ENCODE measurements at places on chromosomes 2 and 18.

DNA sequence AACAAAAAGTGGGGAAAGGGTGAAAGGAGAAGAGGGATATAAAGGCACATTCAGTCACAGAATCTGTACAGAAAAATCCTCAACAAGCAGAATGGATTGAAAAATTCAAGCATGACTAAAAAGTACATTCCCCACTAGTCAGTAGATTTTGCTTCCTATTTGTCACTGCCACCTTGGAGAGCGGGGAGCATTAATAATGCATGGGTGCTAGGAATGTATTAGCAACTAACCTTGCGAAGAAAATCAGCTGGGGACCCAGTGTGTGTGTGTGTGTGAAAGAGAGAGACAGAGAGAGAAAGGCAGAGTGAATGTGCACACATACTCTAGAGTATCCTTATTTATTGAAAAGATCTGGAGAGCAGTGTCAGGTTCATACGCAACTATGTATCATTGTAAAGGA is 968.7 kb upstream of the ZEB2 start:
- DNase-seq = no peak

DNA sequence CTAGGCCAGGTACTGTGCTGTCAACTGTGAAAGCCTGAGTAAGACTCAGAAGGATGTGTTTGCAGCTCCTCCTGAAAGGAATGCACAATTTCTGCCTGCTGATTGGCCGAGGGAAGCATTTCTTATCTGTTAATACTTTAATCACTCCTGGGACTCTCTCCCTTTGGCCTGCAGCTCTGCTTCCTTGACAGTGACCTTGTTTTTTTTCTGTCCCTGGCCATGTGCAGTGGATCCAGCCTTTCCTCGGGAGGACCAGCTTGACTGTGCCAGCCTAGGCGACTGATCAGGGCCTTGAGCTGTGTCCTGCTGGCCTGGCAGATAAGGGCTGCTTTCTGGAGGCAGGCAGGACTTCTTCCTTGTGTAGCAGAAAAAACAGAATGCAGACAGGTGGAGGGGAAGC is 10.0 kb downstream of the RNF144A start:
- no peak for DNase-seq

DNA sequence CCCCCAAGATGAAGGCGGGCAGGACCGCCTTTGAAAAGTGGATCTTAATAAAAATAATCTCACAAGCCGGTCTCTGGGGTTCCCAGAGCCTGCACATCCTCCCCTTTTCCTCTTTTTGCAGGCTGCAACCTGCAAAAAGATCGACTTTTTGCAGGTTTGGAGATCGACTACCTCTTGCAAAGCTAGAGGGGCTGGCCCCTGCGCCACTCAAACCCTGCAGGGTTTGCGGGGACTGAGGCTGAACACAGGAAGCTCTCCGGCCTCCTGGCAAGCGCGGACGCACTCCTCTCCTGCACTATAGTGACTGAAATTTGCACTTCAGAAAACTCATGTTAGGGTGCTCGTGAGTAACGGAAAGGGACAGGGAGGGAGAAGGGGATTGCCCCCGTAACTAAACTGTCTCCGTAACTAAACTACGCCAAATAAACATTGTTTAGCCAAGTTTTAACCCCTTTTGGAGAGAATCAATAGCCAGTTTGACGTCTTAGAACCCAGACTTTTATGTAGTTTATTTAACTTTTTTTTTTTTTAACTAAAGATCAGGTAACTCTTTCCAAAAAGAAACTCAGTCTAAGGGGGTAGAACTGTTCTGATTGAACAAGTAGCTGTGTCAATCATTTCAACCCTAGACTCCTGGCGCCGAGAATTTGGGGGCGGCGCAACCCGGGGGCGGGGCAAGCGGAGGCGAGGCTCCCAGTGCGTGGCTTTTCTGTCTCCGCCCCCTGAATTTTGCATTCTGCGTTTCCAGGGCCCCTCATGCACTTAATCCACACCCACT is 2.5 kb downstream of the IGFBP5 start:
- peak; percentile 84 for DNase-seq

- no peak for DNase-seq
These were observed 31.4 kb downstream of the KCNJ13 start for GRCh38 chr2:232744963-232745362.

- DNase-seq = no peak
These were observed 39.8 kb upstream of the TNFRSF11A start for GRCh38 chr18:62285281-62285680.

GRCh38 chr2:171173087-171173486 is 12.4 kb upstream of the TLK1 start:
- DNase-seq = peak; percentile 57

GRCh38 chr2:64698668-64699444 is 45.1 kb upstream of the SERTAD2 start:
- no peak for DNase-seq

DNA sequence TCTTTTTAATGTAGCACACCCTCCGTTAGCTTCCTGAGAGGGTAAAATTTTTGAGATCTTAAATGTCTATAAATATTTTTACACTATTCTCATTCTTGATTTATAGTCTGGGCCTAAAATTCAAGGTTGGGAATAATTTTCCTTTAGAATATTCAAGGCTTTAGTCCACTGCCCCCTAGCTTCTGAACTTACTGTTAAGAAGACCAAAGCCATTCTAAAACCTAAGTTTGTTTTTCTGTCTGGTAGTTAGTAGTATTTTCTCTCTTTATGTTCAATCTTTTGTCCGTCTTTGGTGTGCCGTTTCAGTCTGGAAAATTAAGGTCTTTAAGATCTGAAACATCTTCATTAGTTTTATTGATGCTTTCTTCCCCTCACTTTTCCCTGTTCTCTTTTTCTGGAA is 14.5 kb downstream of the OSBPL6 start:
- DNase-seq = no peak

- no peak for DNase-seq
These were observed 2.8 kb downstream of the PHLPP1 start for GRCh38 chr18:62717925-62718800.

DNA sequence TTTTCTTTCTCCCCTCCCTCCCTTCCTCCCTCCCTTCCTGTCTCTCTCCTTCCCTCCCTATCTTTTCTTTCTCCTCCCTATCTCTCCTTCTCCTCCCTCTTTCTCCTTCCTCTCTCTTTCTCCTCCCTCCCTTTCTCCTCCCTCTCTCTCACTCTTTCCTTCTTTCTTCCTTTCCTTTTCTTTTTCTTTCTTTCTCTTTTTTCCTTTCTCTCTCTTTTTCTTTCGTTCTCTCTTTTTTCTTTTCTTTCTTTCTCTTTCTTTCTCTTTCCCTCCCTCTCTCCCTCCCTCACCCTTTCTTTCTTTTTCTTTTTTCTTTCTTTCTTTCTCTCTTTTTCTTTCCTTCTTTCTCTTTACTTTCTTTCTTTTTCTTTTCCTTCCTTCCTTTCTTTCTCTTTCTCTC is 169.7 kb upstream of the LINC00305 start:
- no peak for DNase-seq

DNA sequence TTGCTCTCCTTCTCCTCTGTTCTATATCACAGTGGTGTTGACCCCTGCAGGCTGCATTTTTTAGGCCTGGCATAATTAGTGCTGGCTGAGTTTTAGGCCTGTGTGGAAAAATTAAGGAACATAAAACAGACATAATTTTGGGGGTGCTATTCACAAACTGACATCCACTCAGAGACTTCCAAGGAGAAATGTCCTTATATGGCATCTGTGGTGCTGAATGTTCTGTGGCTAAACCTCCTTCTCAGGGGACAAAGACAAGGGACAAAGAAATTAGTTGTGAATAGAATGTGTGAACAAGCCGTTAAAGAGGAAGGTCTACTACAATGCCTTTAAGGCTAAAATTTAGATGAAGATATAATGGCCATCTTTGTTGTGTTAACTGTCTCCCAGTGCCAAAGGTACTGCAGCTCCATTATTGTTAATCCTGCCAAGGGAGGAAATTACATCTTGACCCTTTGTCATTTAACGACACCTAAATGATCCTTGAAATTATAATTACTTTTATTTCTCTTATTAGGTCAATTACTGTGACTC is 870.0 kb upstream of the CHAC2 start:
- no peak for DNase-seq

- no peak for DNase-seq
These were observed 1.2 kb downstream of the ATG9A start for GRCh38 chr2:219228041-219228910.

DNA sequence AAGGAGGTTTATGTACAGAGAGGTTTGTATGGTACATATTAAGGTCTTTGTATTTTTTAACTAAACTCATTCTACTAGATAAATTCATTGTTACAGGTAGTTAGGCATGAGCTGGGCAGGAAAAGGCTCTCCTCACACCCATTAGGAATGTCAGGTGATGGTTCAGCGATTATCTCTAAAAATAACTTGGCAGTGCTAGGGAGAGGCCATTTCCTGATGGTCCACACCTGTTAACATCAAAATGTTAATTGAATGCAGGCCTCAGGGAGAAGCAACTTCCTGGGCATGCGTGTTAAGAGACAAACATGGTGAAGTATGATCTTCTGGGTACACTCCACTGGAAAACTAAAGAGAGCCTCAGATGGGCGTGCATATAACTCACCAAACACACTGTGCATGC is 73.6 kb downstream of the ARL6IP6 start:
- DNase-seq = no peak

DNA sequence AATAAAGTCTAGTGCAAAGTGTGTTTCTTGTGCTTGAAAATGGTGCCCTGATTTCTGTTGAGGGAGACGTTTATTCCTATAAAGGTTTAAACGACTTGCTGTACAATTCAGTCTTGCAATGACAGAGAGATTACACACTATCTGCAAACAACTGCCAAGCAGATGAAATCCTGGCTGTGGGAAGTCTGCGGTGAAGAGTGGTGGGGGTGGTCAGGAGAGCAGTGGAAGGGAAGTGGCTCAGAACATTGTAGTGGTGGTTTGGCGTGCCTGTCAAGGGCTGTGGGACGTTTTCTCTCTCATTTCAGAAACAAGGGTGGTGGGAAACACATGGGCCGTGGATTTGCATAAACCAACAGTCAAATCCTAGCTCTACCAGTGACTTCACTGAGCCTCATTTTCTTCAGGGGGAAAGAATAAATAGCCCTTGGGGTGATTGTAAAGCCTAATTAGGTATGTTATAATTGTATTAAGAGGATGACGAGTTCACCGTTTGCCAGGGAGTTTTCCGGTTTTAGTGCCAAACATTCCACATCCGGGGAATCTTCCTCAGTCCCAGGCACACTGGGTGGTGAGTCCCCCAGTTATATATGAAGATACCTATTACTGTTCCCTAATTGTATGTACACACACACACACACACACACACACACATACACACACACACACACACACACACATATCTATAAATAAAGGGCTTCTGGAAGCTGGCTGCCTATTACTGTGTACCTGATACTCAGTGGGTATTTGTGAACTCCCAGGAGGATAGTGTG is 115.0 kb downstream of the SPTBN1 start:
- peak; percentile 90 for DNase-seq

- no peak for DNase-seq
These were observed 54.8 kb downstream of the CALCRL start for GRCh38 chr2:187393211-187393610.
